ENCODE measurements at places on chromosomes 12 and 14.

GRCh38 chr12:53717319-53717718, 9.9 kb downstream of the CALCOCO1 start:
- no peak for DNase-seq

- no peak for DNase-seq
Measured at GRCh38 chr14:100028990-100029677, 36.1 kb upstream of the EVL start.

GRCh38 chr12:14950421-14950820, 11.0 kb downstream of the ARHGDIB start:
- no peak for DNase-seq

DNA sequence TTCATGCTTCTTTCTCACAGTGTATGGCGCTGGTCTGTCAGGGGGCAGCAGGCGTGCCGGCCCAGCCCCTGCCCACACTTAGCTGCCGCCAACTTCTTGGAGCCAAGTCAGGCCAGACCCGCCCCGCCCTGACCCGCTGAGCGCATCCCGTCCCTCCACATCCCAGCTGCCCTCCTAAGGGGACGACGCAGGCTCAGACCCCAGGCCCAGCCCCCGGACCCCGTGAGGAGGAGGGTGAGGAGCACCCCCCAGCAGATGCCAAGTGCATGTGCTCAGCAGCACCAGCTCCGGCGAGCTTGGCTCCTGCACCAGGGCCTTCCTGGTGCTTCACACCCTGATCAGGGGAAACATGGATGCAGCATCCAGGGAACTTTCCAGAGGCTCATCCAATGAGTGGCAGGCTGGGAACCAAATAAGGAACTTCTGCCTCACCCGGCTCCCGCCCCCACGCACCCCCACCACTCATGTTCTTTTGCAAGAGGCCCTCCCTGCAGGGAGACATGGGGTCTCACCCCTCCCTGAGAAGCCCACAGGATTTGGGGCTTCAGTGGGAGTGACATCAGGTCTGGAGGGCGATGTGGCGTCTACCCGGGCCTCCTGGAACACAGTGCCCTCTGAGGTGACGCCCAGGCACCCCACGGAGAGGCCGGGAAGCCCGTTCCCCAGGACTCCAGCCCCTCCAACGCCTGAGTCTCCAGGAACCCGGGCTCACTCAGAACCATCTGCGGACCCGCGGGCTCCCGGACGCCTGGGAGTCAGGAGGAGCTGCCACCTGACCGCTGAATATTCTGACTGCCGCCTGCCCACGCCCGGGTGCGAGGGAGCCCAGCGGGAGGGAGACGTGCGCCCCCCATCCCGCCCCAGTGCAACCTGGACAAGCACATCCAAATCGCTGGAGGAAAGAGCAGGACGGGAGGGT, 70.0 kb upstream of the GALNT9 start:
- no peak for DNase-seq

- DNase-seq: no peak
Measured at GRCh38 chr12:110126557-110126956, 2.4 kb downstream of the IFT81 start.

DNA sequence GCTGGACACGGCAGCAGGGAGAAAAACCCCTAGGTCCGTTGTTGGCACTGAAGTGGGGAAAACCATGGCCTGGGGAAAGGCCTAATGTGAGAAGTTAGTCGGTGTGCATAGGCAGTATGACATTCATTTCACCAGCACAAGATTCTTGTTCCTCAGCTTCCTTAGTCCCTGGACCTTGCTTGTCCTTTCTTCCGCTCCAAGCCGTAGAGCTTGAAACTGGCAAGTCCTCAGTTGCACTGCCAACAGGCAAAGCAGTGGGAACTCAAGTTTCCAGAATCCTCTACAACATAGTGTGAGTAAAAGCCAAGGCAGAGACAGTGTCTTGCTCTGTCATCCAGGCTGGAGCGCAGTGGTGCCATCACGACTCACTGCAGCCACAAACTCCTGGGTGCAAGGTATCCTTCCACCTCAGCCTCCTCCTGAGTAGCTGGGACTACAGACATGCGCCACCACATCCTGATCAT, 138.5 kb upstream of the AMIGO2 start:
- no peak for DNase-seq

DNA sequence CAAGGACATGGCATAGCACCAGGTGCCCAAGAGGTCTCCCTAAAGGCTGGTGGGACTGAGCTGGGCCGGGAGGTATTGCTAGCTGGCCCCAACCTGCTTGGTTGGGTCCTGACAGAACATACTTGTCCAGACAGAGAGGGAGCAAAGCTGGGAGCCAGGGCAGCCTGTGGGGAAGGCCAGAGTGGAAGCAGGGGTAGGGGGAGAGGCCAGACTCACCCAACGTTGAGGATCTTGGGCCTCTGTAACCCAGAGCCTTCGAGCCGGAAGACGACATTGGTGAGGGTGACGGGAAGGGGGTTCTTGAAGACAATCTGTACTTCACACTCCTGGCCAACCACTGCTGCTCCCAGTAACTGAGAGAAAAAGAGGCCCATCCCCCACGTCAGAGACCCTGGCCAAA, 9.0 kb downstream of the TGM1 start:
- DNase-seq: no peak

GRCh38 chr12:81617915-81618314, 141.2 kb downstream of the PPFIA2 start:
- no peak for DNase-seq

- no peak for DNase-seq
Measured at GRCh38 chr14:73738518-73739173, 24.5 kb upstream of the PNMA1 start.

DNA sequence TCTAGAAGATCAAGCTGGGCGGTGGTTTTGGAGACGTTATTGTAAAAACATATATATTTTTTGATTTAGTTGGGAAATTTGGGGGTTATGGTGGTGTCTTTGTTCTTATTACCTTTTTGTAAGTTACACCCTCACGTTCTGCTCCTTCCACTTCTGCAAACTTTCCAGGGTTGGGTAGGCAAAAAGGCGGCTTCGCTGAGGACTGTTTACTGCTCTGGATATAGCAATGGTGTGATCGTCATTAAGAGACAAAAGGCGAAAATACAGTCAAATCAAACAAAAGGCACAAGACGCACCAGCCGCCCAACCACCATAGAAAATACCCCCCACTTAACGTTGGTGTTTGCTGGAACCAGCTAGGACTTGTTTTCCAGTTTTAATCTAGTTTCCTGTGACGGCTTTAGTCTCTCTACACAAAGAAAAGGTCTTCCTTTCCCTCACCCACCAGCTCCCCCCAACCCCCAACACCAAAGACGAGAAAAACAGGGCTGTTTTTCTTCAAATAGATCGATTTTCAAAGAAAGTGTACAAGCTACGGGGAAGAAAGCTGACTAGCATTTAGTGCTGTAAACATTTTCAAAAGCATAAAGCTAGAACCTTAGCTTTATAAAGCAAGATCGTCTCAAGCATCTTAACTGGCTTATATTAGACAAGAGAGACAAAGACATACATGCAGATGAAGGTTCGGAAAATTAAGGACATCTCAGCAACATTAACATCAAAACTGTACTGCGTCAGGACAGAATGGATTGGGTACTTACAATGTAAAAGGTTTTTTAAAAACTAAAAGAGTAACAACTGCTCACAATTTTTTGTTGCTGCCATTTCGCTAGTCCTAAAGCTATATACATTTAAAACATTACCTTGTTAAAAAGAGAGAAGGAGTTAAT, 2.0 kb upstream of the SETD1B start:
- no peak for DNase-seq

- DNase-seq: no peak
Measured at GRCh38 chr14:61567838-61568571, 127.3 kb upstream of the HIF1A start.

DNA sequence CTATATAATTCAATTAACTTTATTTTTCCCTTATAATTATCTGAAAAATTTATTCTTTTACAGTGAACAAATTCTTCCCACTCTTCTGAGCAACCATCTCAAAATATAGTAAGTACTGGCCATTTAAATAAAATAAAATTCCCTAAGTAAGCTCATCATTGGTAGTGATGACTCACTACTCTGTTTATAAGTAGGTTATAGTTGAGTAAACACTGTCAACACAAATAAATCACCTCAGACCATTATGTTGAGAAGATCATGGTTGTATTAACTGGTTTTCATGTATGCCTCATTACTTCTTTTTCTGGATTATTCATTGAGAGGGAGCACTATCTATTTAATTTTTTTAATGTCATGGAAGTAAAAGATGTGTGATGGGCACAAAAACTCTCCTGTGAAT, 220.5 kb downstream of the SEC23A start:
- DNase-seq: no peak

- DNase-seq: no peak
Measured at GRCh38 chr12:108799401-108800243, 57.8 kb downstream of the SSH1 start.

GRCh38 chr14:54787261-54787660, 115.4 kb downstream of the GCH1 start:
- DNase-seq: no peak

GRCh38 chr12:54407183-54407905, 11.7 kb downstream of the ITGA5 start:
- no peak for DNase-seq

- DNase-seq: no peak
Measured at GRCh38 chr12:75888874-75889613, 142.5 kb downstream of the PHLDA1 start.

GRCh38 chr14:67265131-67265530, 23.9 kb downstream of the PALS1 start:
- no peak for DNase-seq

DNA sequence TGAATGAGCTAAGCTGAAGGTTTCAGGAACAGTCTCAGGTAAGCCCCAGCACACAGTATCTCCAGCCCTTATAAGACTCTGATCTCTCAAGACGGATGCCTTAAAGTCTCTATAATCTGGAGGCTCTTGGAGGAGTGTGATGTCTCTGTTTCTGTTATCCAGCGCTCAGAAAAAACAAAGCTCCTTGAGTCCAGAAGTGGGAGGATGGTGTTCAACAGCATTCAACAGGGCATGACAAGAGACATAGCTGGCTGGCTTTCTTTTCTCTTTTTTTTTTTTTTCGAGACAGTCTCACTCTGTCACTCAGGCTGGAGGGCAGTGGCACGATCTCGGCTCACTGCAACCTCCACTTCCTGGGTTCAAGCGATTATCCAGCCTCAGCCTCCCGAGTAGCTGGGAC, 31.6 kb upstream of the TESC start:
- DNase-seq: no peak

DNA sequence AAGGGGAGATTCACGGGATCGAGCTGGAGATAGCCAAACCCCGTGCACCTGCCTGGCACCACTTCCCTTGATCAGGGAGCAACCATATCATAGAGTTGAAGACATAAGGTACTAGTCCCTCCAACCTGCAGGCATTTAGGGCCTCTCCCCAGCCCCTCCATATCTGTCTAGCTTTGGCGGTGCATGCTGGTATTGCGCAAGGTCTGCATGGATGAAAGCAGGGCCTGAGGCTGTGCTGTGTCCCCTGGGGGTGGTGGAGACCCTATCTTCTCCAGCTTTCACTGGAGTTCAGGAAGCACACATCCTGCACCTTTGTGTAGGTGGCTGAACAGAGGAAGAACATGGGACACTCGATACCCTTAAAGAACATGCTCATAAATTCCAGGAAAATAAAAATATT, 46.9 kb downstream of the KCTD10 start:
- DNase-seq: no peak

GRCh38 chr14:88545256-88545655, 9.6 kb downstream of the PTPN21 start:
- no peak for DNase-seq

DNA sequence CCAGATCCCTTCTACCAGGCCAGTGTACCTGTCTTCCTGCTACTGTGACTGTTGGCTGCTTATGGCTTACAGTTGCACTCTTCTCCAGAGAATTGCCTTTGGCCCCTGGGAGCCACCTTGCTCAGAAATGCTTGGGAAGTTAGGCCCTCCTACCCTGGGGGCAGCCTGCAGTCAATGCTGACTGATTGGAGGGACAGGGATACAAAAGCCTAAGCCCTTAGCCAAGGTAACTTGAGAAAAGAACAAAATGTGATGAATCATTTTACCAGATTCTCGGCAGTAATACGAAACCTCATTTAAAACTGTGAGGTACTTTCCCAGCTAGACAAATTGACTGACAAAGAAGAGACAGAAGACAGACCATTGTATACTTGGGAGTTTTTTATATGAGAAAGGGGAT, 47.3 kb downstream of the PTCSC3 start:
- DNase-seq: no peak

- no peak for DNase-seq
Measured at GRCh38 chr14:91354979-91355685, 62.5 kb downstream of the CCDC88C start.

DNA sequence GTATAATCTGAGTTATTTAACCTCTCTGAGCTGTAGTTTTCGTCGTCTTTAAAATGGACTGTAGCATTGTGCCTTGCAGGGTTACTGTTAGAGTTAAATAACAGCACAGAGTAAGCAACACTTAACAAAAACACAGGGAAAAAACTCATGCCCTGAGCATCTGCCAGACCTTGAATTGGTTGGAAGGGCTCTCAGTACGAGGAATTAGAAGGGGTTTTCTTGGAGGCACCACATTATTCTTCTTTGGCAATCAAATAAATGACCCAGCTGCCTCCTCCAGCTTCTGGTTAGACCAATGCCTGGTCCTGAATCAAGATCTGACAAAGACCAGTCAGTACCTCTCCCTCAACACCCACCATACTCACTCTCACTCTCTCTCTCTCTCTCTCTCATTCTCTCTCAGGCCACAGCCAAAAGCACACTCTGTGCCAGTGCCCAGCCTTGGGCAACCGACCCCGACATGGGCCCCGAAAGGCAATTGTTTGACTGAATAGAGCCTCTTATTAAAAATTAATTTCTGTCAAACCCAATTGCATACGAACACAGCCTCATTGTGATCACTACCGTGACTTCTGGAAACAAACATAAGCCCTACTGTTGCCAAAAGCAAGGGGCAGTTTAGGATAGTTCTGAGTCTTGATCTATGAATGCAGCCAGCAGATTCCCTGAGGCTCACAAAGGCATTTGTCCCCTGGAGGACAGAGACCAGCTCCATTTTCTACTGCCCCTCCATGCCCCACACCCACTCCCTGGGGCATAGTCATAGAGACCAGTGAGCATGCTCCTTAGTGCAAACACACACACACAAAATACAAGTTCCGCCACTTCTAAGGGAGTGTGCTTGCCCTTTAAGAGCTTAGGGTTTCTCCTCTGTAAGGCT, 23.9 kb downstream of the DUSP6 start:
- DNase-seq: no peak

GRCh38 chr14:23094666-23095195, at the start of gene ACIN1:
Gene ACIN1, minus strand, starts transcription at chr14:23095136. Its CDS starts 24 bp downstream, at chr14:23095112.
- peak; percentile 62 for DNase-seq

DNA sequence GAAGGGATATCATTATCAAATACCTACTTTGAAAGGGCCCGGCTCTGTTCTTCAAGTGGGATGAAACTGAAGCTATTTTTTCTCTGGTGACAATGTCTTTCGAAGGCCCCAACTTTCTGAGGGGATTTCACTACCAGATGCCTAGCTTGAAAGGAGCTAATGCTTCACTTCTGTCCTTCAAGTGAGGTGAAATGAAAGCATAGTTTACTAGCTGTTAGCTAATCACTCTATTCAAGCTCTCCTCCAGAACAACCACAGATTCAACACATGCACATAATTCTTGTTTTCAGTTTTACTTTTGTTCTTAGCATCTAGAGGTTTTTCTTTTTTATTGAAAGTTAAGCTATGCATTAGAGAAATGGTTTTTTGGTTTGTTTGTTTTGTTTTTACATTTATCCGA, 571.4 kb downstream of the NOVA1 start:
- DNase-seq: no peak

GRCh38 chr12:867905-868304, 81.6 kb downstream of the RAD52 start:
- DNase-seq: no peak

Data from GM04504 (cell line).